Immature natural killer cell (primary cell): ENCODE measurements at places on chromosomes 5 and 9. TPM values are rescaled to one million over a fixed set of nuclear protein-coding genes. Genes with fewer than 3 reads are reported as not detected.

DNA sequence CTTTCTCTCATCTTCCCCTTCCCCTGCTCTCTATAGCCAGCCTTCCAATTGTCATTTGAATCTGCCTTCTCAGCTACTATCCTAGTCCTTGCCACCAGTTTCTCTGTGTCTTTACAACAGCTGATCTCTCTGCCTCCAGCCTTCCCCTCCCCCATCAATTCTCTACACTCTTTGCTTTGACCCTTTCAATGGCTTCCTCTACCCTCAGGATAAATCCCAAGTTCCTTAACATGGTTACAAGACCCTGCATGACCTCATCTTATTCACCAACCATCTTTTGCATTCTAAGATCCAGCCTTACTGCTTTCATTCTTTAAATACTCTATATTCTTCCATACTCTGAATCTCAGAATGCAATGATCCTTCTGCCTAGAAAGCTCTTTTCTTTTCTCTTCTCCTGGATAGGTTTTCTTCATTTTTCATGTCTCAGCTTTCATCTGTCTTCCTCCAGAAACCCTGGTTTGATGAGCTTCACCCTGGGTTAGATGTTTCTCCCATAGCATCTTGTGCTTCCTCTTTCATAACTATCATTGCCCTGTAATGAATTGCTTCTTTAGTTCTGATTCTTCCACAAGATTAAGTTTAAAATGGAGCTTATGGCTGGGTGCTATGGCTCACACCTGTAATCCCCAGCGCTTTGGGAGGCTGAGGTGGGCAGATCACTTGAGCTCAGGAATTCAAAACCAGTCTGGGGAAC, 58.6 kb upstream of the ZSWIM6 start:
- DNase-seq: no peak

Gene PPP2R2B
- 62.3 TPM for polyA plus RNA-seq

GRCh38 chr5:7325975-7326913, 69.7 kb upstream of the ADCY2 start:
- no peak for DNase-seq

- DNase-seq: no peak
Measured at GRCh38 chr5:53029608-53030007, 40.5 kb downstream of the ITGA2 start.

Gene PTGES
- not detected for polyA plus RNA-seq

GRCh38 chr9:114626415-114627020, 15.4 kb downstream of the TMEM268 start:
- DNase-seq: no peak

Gene GFI1B
- not detected for polyA plus RNA-seq

GRCh38 chr9:120902569-120903535, 23.7 kb downstream of the TRAF1 start:
- no peak for DNase-seq

DNA sequence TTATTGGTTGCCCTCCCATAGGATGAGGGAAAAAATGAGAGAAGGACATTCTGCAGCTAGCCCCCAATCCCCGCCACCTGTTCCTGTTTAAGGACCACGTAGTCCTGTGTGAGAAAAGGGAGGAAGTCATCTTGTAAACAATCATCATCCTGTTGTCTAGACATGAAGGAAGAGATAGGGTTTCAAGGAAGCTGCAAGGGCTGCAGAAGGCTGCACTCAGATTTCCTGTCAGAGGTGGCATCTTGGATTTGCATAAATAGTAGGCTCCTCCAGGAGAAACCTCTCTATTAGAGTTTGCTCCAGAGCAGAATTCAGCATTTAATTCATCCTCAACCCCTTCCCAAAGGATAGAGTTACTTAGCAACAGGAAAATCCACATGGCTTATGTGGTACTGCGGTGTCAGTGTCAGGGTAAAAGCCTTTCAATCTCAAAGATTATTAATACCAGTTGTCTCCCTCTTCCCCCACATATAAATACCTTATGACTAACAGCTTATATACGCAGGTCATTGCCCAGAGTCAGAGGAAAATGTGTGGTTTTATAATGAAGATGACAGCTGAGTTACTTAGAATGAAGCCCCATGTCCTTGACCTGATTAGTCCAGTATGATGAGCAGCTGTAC, 4.6 kb upstream of the DNAJC18 start:
- no peak for DNase-seq

DNA sequence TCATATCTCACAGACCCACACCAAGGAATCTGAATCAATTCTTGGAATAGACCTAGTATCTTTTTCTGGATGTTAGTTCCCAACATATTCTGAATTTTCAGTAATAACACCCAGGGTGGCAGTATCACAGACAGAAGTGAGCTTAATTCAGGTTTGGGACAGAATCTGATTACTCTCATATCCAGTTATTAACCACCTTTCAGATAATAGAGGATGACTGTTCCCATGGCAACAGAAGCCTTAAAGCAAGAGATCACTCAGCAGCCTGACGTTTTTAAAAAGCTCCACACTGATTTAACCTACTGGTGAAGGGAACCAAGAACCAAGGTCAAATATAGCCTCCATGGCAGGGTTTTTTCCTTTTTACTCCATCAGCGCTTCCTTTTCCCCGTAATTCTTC, 68.4 kb downstream of the ACTBL2 start:
- DNase-seq: no peak

Gene SPINK6
- not detected for polyA plus RNA-seq
